Chondrocyte (in vitro differentiated cells): ENCODE measurements at places on chromosomes 3 and 15. TPM values are rescaled to one million over a fixed set of nuclear protein-coding genes. Genes with fewer than 3 reads are reported as not detected.

The LSAMP gene
- 1.1 to 1.8 TPM (median 1.4 TPM) in 3 replicates for total RNA-seq

The STAB1 gene
- not detected in 3 replicates for total RNA-seq

The FSTL1 gene
- 2,561 to 3,511 TPM (median 3,398 TPM) in 3 replicates for total RNA-seq

DNA sequence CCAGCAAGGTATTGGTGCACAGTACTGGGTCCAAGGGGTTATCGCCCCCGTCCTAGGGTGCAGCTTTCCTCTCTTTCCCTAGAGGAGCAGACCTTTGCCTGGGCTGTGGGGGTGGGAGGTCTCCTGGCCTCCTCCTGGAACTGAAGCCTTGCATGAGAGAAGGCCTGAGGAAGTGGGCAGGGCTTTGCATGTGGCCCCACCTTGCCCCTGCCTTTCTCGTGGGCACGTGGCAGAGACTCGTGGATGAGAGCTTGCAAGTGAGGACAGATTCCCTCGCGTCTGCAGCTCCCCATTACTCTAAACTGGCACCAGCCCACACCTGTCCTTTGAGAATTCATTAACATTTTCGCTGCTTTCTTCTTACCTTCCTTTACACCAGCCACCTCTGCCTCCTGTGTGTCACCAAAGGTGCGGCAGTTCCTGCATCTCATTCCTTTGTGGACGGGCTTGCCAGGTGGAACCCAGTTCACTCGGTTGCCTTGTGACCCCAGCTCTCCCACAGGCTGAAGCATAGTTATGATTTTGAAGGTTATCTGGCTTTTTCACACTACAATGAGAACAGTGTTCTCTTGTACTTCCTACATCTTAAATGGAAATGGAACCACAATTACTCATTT, 40.9 kb upstream of the NR2C2 start:
- H3K27ac ChIP-seq: no peak overlapping the region
- no peak for DNase-seq
- H3K36me3 ChIP-seq: peaks cover 3% of the 10 kb centered on the region
- H3K4me3 ChIP-seq: no peak overlapping the region

DNA sequence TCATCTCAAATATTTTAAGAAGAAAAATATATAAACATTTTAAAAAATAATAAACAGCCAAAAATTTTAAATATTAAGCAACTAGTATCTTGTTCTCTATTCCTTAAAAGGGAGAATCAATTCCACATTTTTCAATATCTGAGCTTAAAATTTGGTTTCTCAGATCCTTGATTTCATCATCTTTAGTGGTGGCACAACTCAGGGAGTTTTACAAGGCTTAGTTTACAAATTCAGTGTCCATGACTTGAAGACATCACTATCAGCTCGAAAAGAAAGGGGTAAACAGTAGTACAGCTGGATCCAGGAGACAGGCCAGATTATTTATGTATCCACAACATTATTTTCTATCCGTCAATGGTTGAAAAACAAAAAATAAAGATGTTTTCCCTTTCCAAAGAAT, 11.6 kb downstream of the IGF2BP2 start:
- no peaks in the 10 kb centered on the region for H3K27me3 ChIP-seq
- peaks cover 71% of the 10 kb centered on the region for H3K4me1 ChIP-seq
- no peak overlapping the region for H3K4me3 ChIP-seq
- H3K27ac ChIP-seq: peak overlapping the region; percentile 93
- no peak for DNase-seq

- no peak overlapping the region for H3K4me3 ChIP-seq
- no peaks in the 10 kb centered on the region for H3K4me1 ChIP-seq
- no peak for DNase-seq
- H3K36me3 ChIP-seq: no peaks in the 10 kb centered on the region
Measured at GRCh38 chr3:42533161-42533897, 30.9 kb downstream of the VIPR1 start.
